ENCODE measurements at places on chromosomes 3 and 15.

DNA sequence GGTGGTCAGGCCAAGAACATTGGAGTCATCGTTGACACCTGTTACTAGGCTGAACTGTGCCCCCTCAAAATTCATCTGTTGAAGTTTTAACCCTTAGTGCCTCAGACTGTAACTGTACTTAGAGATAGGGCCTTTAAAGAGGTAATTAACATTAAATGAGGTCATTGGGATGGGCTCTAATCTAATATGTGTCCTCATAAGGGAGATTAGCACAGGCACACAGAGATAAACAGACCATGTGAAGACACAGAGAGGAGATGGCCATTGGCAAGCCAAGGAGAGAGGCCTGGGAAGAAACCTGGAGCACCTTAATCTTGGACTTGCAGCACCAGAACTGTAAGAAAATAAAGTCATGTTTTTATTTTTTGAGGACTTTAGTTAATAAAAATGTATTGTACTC lies 59.6 kb downstream of the PLCL2 start:
- DNase-seq = no peak

DNA sequence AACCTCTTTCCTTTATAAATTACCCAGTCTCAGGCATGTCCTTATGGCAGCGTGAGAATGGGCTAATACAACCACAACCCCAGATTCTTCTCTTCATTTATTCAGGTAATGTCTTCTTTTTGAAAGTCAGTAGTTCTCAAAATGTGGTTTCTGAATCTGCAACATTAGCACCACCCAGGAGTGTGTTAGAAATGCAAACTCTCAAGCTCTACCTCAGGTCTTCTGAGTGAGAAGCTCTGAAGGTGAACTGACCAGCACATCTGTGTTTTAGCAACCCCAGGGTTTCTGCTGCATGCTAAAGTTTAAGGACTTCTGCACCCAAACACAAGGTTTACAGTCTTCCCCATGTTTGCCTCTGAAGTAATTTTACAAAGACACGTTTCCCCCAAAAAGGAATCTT lies 22.3 kb upstream of the TRIM59 start:
- DNase-seq = no peak

GRCh38 chr3:160879859-160880258 lies 123.8 kb downstream of the PPM1L start:
- no peak for DNase-seq

DNA sequence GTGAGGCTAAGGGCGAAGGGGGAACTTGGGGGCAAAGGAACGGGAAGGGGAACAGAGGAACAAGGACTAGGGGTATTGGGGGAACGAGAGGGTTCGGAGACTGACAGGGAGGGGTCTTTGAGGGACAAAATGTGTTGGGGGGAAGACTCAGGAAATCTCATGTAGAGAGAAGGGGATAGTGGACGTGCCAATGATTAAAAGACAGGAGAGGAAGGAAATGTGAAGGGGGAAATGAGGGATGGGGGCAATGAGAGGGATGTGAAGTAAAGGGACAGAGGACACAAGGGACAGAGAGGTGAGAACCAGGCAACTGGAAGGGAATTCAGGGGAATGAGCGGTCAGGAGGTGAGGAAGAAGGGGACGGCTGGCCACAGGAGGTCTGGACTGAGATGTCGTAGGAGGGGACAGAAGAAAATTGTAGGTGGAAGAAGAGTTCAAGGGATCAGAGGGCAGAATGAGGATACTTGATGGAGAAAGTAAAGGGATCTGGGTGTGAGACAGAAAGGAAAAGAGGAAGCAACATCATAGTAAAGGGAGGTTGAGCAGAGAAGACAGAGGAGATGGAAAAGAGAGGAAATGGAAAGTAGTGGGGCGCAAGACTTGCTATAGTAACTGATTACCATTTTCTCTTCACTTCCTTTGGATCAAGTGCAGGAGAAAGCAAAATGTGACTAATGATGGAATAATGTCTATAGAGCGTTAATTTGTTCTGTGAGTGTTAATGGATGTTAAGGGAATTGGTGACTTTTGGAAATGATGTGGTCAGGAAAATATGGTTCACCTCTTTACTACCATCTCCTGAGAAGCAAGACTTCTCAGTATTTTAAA lies 749 bp downstream of the RAB8B start:
- DNase-seq = no peak

- DNase-seq = peak; percentile 85
Observed at GRCh38 chr3:161035711-161036110, 69.4 kb downstream of the B3GALNT1 start.

DNA sequence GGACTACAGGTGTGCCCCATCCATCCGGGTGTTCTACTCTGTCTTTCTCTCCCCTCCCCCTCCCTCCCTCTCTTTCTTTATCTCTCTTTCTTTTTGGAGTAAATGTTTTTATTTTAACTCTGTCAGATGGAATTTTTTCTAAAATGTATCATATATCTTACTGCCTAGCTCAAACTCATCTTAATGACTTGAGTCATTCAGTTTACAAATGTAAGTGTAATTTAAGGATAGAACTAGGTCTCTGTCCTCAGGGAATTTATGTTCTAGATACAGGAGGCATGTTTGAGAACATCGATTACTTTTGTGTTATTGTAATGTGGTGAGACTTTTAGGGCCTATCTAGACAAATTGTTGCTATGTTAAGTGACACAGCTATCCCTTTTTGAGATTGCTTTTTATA lies 3.5 kb downstream of the TBC1D23 start:
- no peak for DNase-seq

DNA sequence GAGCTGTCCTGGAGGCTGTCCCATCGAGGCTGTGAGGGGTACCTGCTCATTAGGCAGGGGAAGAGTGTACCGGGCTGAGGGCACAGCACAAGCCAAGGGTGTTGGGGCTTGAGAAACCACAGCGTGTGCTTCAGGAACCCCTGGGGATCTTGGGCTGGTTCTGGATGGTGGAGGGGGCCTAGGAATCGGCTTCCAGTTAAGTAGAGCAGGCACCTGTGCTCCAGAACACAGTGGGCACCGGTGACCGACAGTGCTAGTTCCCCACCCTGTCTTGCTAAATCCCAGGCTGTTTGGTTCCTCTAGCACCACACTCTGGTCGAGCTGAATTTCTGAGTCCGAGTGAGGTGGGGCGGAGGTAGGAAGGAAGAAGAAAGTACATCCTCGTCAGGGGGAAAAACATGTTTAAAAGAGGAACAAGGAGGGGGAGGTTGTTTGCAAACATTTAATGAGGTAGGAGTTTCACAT lies 29.1 kb downstream of the SLC6A6 start:
- DNase-seq = no peak

DNA sequence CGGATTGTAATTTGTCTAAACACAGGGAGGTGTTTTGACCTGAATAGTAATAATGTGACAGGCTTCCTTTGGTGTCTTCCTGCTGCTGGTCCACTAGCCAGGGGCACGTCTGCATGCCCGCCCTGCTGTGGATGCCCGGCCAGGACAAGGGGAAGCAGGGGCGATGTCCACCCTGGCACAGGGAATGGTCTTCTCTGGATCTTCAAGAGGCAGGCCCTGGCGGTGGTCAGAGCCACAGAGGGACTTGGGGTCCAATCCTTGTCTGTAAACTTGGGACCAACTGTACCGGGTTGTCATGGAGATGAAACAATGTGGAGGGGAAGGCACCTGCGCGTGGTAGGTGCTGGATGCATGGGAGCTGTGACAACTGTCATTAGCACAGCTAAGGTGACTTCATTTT lies 134.1 kb downstream of the RPLP1 start:
- no peak for DNase-seq

GRCh38 chr15:64619880-64620839 lies 155.2 kb downstream of the RBPMS2 start:
- DNase-seq = peak; percentile 65

DNA sequence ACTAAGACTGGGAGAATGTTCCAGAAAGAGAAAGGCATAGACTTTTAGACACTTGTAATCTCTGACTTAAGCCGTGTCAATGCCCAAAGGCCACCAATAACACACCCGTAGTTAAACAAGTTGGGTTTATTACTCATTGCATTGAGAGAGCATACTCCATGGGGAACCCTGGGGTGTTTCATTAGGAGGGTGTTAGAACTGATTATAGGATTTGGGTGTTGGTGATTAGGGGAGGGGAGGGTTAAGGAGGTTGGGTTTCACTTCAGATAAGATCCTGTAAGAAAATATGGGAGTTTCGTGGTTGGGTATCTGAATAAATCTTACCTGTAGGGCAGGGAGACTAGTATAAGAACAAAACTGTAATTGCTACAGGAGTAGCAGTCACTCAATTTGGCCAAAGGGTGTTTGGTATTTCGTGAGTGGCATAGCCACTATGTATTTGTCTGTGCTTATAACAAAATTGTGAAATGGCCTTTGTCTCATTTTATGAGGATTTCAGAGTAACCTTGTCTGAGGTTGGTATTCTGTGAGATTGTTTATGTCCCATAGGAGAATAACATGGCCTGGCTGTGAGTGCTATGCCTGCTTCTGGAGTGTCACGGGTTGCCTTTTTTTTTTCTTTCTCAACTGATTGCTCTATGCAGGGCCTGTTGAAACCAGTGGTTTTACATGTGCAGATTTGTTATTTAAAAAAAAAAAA lies 2.9 kb downstream of the HACD3 start:
- DNase-seq = no peak

GRCh38 chr15:51424780-51425179 lies 83.3 kb downstream of the GLDN start:
- DNase-seq = no peak

DNA sequence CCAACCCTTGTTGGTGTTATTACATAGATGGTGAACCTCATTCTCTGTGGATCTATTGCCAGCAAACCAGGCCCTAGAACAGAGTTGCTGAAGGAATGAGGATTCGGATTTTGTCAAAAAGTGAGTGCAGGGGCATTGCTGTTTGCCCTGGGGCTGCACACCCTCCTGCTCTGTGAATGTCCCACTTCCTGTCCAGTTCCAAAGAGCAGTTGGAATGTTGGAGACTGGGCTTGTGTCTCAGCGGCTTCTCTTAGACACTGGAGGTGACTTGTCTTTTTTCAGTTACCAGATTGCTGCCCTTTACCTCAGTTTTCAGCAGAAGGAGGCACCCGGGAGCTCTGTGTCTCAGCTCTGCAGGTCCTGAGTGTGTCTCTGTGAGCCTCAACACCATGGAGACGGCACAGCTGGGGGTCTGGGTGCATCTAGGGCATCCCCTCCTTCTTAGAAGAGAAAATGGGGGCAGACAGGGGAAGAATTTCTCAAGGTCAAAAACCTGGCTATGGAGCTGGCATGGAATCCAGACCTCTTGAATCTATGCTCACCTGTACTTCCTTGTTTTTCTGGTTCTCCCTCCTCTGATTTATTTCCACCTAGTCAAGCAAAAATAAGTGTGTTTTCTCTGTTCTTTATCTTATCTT lies 46.3 kb downstream of the LIMD1 start:
- DNase-seq = no peak

DNA sequence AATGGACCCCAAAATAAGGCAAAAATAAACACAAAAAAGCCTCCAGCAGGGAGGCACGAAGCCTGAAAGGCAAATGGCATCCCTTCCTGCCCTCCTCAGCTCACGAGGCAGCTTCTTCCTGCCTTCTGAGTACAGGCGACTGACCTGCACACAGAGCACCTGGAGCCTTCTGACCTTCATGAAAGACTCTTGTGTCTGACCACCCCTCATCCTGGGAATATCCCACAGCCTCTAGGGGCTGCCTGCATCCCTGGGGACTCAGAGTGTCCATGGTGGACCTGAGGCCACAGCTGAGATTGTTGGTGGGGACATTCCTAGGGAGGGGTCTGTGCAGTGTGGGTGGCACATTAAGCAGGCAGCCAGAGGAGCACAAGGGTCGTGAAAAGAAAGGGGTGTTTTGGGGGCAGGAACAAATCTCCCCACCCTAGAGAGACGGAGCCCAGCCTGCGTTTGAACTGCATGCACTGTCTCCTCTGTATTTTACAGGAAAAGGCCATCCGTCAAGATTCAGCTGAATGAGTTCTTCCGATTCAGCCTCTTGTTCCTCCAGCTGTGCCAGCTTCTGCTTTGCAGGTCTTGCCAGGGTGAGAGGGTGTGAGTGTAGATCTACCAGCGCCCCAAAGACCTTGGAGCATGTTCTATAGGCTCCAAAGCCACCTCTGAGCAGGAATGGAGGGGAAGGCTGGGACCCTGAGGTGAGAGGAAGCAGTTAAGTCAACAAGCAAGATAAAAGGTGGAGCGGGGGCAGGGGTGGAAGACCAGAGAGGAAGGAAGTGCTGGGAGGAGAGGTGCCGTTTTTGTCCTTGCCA lies 80.4 kb upstream of the MEF2A start:
- DNase-seq = no peak

- DNase-seq = no peak
Observed at GRCh38 chr3:10527295-10528001, 22.1 kb upstream of the ATP2B2 start.

GRCh38 chr3:21738935-21739702 lies 11.9 kb downstream of the ZNF385D start:
- DNase-seq = no peak

DNA sequence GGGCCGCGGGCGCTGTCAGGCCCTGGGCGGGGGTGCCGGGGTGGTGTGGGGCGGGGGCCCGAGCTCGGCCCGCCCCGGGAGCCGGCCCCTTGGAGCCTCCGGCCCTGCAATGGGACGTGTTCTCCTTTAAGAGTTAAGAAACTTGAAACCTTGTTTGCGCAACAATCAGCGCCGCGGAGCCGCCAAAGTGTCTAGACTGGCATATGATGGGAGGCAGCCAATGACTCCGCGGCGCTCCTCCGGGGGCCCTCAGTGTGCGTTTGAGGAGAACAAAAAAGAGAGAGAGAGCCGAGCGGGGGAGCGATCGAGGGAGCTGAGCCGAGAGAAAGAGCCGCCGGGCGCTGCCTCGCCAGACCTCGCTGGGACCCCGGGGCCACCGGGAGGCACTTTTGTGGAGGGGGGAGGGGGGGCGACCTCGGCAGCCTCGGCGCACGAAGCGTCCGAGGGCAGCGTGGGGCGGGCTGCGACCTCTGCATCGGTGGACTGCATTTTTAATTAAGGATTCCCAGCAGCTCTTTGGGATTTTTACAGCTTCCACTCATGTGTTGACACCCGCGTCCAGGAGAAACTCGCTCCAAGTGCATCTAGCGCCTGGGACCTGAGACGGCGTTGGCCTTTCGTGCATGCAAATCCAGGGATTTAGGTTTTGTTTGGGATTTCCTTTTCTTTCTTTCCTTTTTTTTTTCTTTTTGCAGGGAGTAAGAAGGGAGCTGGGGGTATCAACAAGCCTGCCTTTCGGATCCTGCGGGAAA lies at the start of gene SMAD6:
TSS of gene SMAD6 (plus strand) at position 202 of the 752 bp plus-strand sequence. CDS start 1,023 bp downstream, outside the sequence.
- DNase-seq = peak; percentile 99

DNA sequence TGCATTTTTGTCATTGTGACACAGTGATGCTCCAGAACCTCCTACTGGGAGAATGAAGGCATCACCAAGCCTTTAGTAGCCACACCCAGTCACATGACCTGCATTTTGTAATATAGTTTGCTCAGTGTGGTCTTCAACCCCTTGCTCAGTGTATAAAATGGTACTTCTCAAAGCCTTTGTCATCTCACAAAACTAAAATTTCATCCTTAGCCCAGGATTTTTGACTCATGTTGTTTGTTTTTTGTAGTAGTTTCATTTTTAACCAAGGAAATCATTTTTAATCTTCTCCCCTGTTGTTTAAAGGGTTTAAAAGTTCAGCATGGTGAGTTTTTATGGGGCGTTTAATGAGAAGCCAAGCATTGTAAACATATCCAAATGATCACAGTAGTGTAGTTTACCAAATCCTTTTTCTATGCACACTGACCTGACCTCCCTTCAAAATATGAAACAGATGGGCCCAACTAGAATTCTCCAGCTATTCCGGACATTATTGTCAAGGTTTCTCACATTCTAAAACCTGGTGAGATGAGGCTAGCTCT lies 123.5 kb upstream of the IL12A start:
- DNase-seq = no peak

GRCh38 chr3:536417-536813 lies 339.9 kb downstream of the CHL1 start:
- DNase-seq = no peak
